ENCODE measurements at places on chromosomes 2 and 18.

DNA sequence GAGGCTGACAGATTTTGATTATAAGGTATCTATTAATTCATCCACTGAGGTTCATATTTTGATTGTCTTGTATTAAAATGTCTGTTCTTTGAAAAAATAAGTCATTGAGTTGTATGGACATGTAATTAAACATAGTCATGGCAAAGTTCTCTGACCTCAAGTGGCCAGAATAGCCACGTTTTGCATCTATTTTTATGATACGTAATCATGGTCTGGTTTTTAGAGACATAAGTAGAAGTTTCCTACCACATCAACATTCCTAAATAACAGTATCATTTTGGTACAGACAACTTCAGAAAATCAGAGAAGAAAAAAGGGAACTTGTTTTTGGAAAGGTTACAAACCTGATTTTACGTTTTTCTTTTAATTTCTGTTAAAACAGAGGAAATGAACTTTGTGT is 47.6 kb downstream of the COL5A2 start:
- DNase-seq: no peak

DNA sequence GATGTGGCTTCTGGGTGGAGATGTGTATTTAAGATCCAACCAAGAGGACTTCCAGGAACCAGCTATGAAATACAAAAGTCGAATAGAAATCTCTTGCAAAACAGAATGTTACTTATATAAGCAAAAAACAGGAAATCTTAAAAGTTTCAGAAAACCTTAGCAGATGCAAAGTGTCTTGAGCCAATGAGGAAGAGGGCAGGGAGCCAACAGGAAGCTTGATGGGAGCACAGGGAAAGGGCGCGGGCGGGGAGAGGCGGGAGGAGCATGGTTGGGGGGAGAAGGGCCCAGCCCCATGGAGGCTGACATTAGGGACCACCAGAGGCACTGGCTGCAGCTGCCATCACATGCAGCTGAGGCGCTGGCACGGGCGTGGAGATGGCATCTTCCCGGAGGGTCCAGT is 203.3 kb downstream of the SNTG2 start:
- no peak for DNase-seq

DNA sequence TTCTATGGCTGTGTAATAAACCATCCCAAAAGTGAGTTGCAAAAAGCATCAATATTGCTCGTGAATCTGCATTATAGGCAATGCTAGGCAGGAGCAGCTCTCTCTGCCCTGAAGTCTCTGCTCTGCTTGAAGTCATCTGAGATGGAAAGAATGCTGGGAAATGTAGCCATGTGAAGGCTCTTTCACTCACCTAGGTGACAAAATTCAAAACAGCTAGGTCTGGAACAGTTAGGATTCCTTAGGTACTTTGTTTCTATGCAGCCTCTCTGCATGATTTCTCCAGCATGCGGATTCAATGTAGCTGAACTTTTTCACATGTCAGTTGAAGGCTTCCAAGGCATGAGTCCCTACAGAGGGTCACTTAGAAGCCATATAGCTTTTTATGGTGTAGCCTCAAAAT is 1383.7 kb downstream of the LRP1B start:
- no peak for DNase-seq

DNA sequence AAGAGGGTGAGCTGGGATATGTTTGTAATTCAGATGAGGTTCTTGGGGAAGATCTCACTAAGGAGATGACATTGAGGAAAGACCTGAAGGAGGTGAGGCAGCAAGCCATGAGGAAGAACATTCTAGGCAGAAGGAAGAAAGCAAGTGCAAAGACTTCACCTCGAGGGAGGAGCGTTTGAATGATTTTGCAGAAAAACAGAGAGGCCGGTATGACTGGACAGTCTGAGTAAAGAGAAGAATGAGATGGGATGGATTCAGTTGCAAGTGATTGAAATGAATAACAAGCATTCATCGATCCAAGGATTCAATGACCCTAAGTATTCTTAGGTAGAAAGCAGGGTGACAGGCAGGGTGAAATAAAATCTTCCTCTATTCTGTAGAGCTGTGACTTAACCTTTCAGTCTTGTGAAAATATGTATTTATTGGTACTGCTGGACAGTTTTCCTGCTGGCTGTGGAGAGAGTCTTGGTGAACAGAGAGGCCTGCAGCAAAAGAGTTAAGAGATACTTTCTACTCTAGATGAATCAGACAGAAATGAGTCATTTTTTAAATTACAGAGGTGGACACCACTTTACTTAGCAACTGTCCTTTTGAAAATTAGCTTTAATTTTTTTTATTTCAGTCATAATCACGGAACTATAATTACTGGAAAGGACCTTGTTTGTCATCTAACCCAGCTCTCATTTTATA is 278.4 kb downstream of the LRRTM1 start:
- no peak for DNase-seq

- DNase-seq: no peak
Measured at GRCh38 chr2:196075196-196075595, 6.6 kb upstream of the DNAH7 start.

GRCh38 chr2:62884514-62884913 is 166.1 kb upstream of the OTX1 start:
- DNase-seq: no peak

GRCh38 chr2:39232141-39232540 is 11.6 kb downstream of the CDKL4 start:
- no peak for DNase-seq

- DNase-seq: no peak
Measured at GRCh38 chr2:92073815-92074548, 2797.2 kb upstream of the TEKT4 start.

- DNase-seq: no peak
Measured at GRCh38 chr2:85303780-85304531, 23.8 kb downstream of the TGOLN2 start.

GRCh38 chr2:217014328-217015105 is 154.7 kb upstream of the TNP1 start:
- DNase-seq: no peak

- no peak for DNase-seq
Measured at GRCh38 chr2:158217593-158217992, 115.9 kb downstream of the UPP2 start.

- DNase-seq: no peak
Measured at GRCh38 chr2:114281188-114281587, 161.3 kb upstream of the DPP10 start.

- no peak for DNase-seq
Measured at GRCh38 chr18:73101977-73102376, 234.2 kb upstream of the NETO1 start.

DNA sequence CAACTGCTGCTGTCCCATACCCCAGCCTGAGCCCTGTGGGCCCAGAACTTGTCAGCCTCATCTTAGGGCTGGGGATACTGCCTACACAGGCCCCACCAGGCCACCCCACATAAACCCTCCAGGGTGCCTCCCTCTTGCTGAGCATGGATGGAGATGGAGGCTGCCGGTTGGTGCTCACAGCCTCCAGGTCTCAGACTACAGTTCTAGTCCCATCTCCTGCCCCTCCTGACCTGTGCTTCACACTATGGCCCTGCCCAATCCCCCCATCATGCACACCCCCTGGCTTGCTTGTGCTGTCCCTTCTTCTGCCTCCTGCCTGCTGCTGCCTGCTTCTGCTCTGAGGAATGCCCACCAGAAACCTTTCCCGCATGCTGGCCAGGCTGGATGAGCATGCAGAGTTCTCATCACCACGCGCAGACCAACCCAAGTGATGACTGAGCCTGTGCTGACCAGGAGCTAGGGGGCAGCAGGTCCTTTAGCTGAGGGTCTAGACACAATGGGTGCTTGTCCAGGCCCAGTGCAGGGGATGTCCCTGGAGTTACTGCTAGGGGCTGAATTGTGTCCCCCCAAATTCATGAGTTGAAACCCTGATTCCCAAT is 138.4 kb upstream of the HS6ST1 start:
- no peak for DNase-seq

- no peak for DNase-seq
Measured at GRCh38 chr2:150292807-150293206, 194.7 kb downstream of the RND3 start.

GRCh38 chr18:74951165-74951760 is 257.7 kb downstream of the PTGR3 start:
- DNase-seq: no peak

- no peak for DNase-seq
Measured at GRCh38 chr2:88659538-88659915, 31.9 kb upstream of the RPIA start.
